ENCODE measurements at places on chromosomes 2 and 18.

DNA sequence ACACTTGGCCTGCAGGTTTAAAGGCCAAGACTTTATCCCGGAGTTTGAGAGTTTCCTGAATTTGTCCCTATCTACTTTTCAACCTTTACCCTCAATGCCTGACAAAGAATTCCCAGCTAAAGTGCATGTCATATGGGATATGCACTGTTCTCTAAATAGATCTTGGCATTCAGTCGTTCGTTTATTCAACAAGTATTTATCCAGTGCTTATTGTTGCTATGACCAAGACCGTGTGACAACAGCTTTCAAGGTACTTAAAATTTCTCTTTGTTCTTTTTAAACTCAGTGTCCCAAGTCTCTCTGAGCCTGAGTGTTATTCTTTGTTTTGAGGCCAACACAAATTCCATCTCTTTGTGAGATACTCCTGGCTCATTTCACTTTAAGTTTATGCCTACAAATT, 133.4 kb downstream of the RGPD3 start:
- DNase-seq, result no peak

DNA sequence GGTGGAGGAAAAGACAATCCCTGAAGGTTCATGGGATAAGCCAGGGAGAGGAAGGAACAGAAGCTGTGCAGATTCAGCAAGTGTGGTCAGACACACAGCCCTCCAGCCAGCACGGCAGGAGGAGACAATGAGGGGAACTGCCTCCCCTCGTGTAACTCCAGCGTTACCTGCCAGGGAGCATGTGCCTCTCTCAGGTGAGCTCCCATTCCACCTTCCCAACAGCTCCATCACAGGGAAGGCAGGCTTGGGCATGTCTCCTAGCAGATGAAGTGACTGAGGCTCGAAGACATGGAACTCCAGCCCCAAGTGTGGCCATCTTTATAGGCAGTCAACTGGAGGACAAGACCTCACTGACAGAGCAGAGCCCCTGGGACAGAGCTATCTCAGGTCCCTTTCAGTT, 47.4 kb downstream of the ZBTB7C start:
- DNase-seq, result no peak

GRCh38 chr2:54455131-54455562, 980 bp upstream of the SPTBN1 start:
- DNase-seq, result no peak

DNA sequence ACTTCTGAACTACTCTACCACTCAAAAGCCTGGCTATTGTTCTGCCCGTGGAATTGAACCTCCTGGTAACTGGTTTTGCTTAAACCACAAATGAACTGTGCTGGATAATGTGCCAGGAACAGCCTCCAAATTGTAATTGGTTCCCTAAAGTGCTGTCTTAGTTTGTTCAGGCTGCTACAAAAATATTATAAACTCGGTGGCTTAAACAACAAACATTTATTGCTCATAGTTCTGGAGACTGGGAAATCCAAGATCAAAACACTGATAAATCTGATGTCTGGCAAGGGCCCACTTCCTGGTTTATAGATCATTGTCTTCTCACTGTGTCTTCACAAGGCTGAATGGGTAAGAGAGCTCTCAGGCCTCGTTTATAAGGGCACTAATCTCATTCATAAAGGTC, 149.2 kb upstream of the NCKAP5 start:
- no peak for DNase-seq

Data from COLO829 (cell line).